ENCODE measurements at places on chromosomes 16 and 17.

GRCh38 chr17:68200689-68201417, 47.0 kb upstream of the AMZ2 start:
- DNase-seq = peak; percentile 64

- DNase-seq = no peak
These were observed 2.9 kb downstream of the ZNF750 start for GRCh38 chr17:82836823-82837357.

GRCh38 chr17:72514891-72515290, 394.1 kb downstream of the SOX9 start:
- DNase-seq = no peak

GRCh38 chr16:49588026-49588425, 214.4 kb downstream of the C16orf78 start:
- no peak for DNase-seq

GRCh38 chr17:34465789-34466188, 102.8 kb upstream of the CCL1 start:
- no peak for DNase-seq

DNA sequence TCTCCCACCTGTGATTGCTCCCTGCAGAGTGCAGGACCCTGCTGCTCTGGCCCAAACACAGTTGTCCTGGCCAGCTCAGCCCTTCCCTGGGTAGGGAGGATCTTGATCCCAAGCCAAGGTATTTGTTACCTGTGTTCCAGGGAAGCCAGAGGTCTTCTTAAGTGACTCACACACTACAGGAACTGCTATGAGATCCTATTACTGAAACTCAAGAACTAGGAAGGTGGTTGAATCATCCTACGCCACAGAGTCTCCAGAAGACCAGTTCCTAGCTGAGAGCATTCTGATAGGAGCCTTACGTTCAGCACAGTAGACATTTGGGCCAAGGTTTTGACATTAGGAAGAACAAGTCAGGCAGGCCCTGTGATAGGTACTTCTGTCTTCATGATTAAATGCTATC, 12.0 kb downstream of the CHST6 start:
- no peak for DNase-seq

GRCh38 chr16:57186872-57187854, 1.0 kb downstream of the RSPRY1 start:
- no peak for DNase-seq

GRCh38 chr16:49399594-49400364, 26.2 kb downstream of the C16orf78 start:
- DNase-seq = no peak
